Suppressor macrophage (primary cell): ENCODE measurements at places on chromosomes 6 and 20.

DNA sequence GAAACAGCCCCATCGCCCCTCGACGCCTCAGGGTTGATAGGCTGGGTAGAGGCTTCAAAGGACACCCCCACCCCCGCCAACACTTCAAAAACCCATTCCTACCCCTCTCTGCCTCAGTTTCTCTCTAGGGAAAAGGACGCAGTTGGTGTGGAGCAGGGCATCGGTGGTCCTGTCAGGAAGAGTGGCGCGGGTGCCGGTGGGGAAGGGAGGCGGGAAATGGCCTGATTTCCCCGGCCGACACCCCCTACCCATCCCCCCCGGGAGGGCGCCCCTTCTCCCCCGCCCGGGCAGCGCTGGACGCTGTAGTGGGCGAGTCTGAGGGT is 367 bp downstream of the NRSN2 start:
- no peak for DNase-seq

GRCh38 chr6:21523652-21524051 is 69.9 kb upstream of the SOX4 start:
- DNase-seq: no peak

DNA sequence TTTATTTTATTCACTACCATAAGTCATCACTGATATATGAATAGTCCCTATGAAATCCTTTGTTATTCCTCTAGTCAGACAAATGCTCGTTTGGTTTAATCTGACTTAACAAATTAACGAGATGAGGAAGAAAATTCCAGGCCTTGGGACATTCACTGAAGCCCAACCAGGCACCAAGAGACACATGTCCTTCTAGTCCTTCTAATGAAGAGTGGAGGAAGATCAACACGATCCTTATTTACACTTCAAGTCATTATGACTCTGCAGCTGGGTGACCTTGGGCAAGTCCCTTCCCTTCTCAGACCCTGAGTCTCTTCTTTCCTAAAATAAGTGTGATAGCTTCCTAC is 117.5 kb downstream of the CEBPB start:
- peak; percentile 46 for DNase-seq

DNA sequence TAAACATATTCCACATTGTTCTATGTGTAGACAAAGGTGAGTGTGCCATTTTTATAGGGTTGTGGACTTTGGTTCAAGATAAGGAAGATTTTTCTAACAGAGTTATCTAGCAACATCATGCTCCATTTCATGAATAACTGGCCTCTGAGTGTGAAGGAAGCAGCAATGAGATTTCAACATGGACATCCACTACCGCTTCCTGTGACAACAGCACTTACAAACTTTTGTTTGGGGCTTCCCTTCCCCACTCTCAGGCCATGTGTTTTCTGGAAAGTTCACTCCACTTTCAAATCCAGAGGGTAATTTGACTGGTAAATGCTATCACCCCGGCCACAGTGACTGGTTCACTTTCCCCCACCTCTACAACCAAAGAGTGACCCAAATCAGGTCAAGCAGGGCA is 38.1 kb upstream of the PROKR2 start:
- peak; percentile 35 for DNase-seq

DNA sequence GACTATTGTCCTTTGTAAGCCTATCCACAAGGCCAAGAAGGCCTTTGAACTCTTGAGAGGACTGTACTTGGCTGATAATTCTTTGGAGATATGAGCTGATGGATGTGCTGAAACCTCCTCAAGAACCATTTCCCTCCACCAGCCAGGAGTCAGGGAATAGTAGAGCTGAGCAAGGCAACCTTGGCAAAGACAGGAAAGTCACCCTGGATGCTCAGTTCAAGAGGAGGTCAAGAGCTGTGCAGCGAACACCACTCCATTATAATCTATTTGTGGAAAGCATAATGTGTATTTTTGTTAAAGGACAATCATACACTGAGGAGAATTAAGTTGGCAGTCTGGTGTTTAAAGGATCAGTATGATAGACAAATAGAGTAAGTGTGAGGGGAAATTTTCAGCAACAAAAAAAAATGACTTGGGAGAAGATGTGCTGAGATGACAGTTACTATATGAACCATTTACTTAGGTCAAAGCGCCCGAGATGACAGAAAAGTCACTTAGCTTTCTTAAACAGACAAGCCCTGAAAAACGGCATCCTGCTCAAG is 177.2 kb upstream of the COL21A1 start:
- no peak for DNase-seq

DNA sequence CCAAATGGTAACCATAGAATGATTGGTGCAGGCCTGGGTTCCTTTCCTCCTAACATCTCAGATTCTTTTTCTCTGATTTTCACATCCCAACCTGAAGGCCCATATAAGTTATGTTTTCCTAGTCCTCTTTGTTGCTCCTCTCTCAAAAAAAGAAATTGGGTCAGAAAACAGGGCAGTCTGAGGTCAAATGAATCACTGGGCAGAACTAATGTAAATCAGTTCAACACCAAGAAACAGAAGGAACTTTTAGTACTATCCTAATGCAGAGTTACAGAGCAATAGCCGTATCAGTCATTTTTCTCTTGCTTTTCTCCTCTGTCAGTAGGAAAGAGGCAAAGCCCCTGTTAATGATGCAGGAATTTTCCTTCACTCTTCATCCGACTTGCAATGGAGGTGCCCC is 11.0 kb upstream of the TPD52L1 start:
- DNase-seq: no peak

- DNase-seq: no peak
These were observed 242.4 kb downstream of the TAF4 start for GRCh38 chr20:61823242-61823641.

DNA sequence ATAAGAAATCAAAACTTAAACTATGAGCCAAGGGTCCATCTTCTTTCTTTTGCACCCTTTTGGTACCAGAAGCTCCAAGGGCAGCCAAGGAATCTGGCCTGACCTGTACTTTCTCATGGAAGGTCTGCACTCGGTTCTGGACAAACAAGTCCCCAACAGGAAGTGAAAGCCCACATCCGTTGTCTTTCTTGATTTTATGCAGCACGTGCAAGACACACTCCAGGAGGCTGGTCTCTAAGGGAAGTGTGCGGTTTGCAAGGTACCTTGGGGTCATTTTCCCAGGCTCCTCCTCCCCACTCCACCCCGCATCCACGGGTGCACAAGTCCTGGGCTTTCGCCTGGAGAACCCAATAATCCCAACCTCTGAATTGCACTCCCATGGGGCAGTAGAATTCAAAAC is 101.9 kb downstream of the NFATC2 start:
- DNase-seq: peak; percentile 20

- DNase-seq: no peak
These were observed 55.4 kb downstream of the MRPL14 start for GRCh38 chr6:44071670-44072451.

DNA sequence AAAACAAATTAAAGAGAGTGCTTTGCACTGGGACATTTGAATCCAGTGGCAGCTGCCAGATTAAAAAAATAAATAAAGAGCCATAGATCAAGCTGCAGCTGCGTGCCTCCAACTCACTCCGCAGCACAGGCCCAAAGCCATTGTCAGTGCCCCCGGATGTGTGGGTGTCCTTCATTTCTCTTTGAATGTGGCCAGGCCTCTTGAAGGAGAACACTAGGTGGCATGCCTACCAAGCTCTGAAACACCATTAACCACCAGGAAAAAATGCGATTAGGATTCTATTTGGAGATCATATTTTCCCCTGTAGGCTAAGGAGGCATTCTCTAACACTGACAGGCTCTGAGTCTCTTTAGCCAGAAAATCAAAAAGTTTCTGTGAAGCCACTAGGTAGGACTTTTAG is 549.8 kb downstream of the PRKN start:
- no peak for DNase-seq

DNA sequence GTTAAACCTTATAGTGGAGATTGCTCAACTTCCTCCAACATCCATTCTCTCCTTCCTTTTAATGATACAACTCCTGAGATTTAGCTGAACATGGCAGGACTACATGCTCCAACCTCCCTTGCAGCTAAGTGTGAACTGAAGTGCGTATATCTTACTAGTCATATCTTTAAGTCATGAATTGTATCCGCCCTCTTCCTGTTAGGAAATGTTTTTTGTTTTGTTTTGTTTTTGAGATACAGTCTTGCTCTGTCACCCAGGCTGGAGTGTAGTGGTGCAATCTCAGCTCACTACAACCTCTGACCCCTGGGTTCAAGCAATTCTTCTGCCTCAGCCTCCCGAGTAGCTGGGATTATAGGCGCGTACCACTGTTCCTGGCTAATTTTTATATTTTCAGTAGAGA is 8.8 kb upstream of the OSTM1 start:
- DNase-seq: peak; percentile 35

DNA sequence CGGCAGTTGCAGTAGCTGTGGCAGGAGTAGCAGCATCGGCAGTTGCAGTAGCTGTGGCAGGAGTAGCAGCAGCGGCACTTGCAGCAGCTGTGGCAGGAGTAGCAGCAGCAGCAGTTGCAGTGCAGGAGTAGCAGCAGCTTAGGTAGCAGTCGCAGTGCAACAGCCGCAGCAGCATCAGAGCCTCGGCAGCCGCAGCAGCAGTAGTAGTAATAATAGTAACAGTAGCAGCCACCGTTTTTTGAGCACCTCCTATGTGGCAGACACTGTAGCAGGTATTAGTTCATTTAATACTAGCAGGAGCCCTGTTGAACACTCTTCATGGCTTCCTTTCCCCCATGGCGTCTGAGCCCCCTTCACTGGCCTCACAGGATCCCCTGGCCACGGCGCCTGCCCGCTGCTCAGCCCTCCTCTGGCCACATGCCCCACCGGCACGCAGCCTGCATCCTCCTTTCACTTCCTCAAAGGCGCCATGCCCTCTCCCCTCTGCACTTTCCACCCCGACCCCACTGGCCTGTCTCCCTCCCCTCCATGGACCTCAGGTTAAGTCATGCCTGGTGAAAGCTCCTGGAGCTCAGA is 19.1 kb upstream of the IRF4 start:
- peak; percentile 28 for DNase-seq

- DNase-seq: peak; percentile 91
These were observed 52.8 kb downstream of the MRPL14 start for GRCh38 chr6:44074439-44074812.

DNA sequence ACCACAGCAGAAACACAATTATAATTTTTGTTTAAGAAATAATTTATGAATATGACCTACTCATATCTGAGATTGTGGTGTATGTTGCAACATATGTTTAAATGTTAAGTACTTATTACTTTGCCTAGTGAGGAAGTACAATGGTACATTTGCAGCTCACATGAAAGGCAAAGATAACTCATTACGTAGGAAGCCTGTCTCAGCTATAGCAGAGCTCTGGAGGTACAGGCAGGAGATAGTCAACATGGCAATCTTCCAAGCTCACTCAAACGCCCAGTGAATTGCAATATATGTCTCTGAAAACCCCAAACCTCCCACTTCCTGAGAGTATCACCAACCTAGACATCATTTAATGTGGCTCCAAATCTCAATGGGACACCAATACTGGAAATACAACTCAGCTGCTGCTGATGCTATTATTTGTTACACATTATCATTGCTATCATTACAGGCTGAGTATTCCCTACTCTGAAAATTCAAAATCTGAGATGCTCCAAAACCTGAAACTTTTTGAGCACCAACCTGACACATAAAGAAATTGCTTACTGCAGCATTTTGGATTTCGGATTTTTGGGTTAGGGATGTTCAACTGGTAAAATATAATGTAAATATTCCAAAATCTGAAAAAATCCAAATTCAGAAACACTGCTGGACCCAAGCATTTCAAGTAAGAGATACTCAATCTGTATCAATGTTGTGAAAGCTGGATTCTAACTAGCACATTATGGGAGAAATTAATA is 25.1 kb upstream of the GSTA4 start:
- DNase-seq: peak; percentile 29

GRCh38 chr6:110589865-110590513 is 113.6 kb upstream of the SLC22A16 start:
- DNase-seq: peak; percentile 31

- no peak for DNase-seq
These were observed 28.2 kb upstream of the TAB2 start for GRCh38 chr6:149289192-149289781.
